ENCODE measurements at places on chromosomes 4 and X. TPM values are rescaled to one million over a fixed set of nuclear protein-coding genes. Genes with fewer than 3 reads are reported as not detected.

Gene ASMTL
- 34.6 TPM for total RNA-seq

Gene FHDC1
- total RNA-seq: 0.03 TPM

Gene NR3C2
- 35.0 TPM for total RNA-seq

Gene CHRNA9
- not detected for total RNA-seq

Gene MEPE
- total RNA-seq: not detected

Gene CT45A1
- total RNA-seq: not detected

Gene EDA
- total RNA-seq: 2.4 TPM

Gene PPP1R3F
- 8.5 TPM for total RNA-seq

Gene NUP62CL
- 0.74 TPM for total RNA-seq

Gene DIAPH2
- 11.7 TPM for total RNA-seq

Gene ITIH6
- not detected for total RNA-seq

Gene POLN
- 2.1 TPM for total RNA-seq

Gene CCKAR
- total RNA-seq: not detected

Gene SCML1
- 59.1 TPM for total RNA-seq

Gene ADH4
- not detected for total RNA-seq

Gene HDX
- 0.47 TPM for total RNA-seq

Gene HNRNPH2
- 50.9 TPM for total RNA-seq

Gene IL2
- 3.7 TPM for total RNA-seq

Gene ATP1B4
- not detected for total RNA-seq

Gene PLAC1
- not detected for total RNA-seq

Gene SMIM31
- total RNA-seq: not detected

Gene AKAP14
- not detected for total RNA-seq

Gene FGFBP2
- total RNA-seq: 1.7 TPM

Gene DCAF8L2
- not detected for total RNA-seq

Gene MAGEA2
- not detected for total RNA-seq

Gene PABPC5
- not detected for total RNA-seq

Gene C1QTNF7
- total RNA-seq: not detected

Gene CYSLTR1
- 6.6 TPM for total RNA-seq

Gene CCNA2
- total RNA-seq: 0.34 TPM

Gene DGKK
- not detected for total RNA-seq

Gene CFI
- total RNA-seq: not detected

Gene CABS1
- total RNA-seq: not detected

Gene WAS
- 67.4 TPM for total RNA-seq

Gene TMEM185A
- 6.3 TPM for total RNA-seq

Gene F8A2
- not detected for total RNA-seq

Gene SLC10A4
- not detected for total RNA-seq

Gene DIPK2B
- total RNA-seq: not detected

Gene CFAP99
- total RNA-seq: not detected

Gene OSTC
- 21.8 TPM for total RNA-seq

Gene VCX3B
- total RNA-seq: not detected

Gene EFHC2
- total RNA-seq: 2.7 TPM

Gene BEX4
- total RNA-seq: 61.0 TPM

Gene DCAF12L1
- total RNA-seq: not detected

Gene PAGE1
- not detected for total RNA-seq

Gene BEX3
- total RNA-seq: 13.9 TPM

Gene POF1B
- total RNA-seq: 0.05 TPM
